ENCODE measurements at places on chromosomes 4 and X. TPM values are rescaled to one million over a fixed set of nuclear protein-coding genes. Genes with fewer than 3 reads are reported as not detected.

Gene RAB40A
- not detected for total RNA-seq

Gene FRAS1
- total RNA-seq: 1.9 TPM

Gene SCML2
- total RNA-seq: 6.8 TPM

Gene TRMT44
- total RNA-seq: 6.1 TPM

Gene SHOX
- not detected for total RNA-seq

Gene PALLD
- 60.7 TPM for total RNA-seq

Gene SHROOM4
- total RNA-seq: not detected

Gene CCDC120
- 3.1 TPM for total RNA-seq

Gene BEX2
- total RNA-seq: 14.1 TPM
